Epithelial cell of esophagus (primary cell): ENCODE measurements at places on chromosomes 16 and 17.

DNA sequence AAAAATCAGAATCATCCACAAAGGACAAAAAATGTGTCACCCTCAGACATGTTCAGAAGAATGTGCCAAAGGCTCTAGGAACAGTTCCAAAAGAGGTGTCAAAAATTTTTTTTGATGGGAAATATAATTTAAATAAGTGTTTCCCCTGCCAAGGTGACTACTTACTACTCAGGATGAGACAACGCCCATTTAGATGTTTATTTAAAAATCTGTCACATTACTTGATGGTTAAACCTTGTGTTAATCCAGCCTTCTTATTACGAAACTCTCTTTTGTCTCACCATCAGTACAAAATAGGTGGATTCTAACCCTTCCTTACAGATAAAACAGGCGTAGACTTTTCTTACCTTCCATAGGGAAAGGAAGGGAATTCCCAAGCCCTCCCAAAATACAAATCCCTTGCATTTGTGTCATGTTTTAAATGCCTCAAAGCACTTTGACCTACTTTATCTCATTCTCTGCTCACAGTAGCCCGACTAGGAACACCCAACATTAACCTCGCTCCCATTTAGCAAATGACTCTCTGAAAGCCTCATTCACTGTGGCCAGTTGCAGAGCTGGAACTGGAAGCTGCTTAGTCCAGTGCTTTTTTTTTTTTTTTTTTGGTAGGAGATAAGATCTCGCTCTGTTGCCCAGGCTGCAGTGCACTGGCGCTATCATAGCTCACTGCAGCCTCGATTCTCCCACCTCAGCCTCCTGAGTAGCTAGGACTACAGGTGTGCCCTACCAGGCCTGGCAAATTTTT, 5.8 kb upstream of the GNA13 start:
- peak; percentile 71 for DNase-seq

DNA sequence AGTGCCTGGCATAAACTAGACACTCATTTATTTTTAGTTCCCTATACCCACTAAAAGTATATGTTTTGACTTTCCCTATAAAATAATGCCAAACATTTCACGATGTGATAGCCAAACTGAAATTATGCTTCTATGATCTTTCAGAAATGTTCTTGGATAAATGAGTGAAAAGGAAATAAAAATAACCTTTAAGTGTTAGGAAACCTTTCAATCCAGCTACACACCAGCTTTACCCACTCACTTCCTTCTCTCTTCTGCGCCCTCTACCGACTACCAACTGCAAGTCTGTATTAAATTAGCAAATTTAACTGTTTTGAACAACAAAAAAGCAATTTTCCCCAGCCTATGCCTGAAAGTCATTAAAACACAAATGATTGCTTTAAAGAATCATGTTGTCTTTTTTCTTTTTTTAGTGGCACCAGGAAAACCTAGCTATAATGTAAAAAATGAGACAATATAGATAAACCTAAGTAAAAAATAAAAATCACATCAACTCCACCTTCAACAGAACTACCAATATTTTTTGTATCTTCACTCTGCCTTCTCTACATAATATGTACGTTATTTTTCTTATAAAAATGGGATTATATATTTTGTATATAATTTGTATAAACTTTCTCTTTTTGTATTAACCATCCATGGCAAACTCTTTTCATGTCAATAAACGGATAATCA, 13.2 kb upstream of the TMEM100 start:
- DNase-seq = peak; percentile 67

GRCh38 chr16:64858076-64858475, 263.8 kb downstream of the CDH11 start:
- DNase-seq = no peak

DNA sequence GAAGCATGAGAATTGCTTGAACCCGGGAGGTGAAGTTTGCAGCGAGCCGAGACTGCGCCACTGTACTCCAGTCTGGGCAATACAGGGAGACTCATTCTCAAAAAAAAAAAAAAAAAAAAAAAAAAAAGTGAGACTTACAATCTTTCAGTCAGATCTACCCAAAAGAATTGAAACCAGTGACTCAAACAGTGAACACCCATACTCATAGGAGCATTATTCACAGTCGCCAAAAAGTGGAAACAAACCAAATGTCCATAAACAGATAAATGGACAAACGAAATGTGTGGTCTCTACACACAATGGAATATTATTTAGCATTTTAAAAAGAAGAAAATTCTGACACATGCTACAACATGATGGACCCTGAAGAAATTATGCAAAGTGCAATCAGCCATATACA, 9.1 kb upstream of the SCNN1B start:
- DNase-seq = no peak

GRCh38 chr17:349666-350065, 2.9 kb downstream of the RPH3AL start:
- no peak for DNase-seq

GRCh38 chr17:45740553-45741330, 43.4 kb upstream of the CRHR1 start:
- DNase-seq = peak; percentile 22

DNA sequence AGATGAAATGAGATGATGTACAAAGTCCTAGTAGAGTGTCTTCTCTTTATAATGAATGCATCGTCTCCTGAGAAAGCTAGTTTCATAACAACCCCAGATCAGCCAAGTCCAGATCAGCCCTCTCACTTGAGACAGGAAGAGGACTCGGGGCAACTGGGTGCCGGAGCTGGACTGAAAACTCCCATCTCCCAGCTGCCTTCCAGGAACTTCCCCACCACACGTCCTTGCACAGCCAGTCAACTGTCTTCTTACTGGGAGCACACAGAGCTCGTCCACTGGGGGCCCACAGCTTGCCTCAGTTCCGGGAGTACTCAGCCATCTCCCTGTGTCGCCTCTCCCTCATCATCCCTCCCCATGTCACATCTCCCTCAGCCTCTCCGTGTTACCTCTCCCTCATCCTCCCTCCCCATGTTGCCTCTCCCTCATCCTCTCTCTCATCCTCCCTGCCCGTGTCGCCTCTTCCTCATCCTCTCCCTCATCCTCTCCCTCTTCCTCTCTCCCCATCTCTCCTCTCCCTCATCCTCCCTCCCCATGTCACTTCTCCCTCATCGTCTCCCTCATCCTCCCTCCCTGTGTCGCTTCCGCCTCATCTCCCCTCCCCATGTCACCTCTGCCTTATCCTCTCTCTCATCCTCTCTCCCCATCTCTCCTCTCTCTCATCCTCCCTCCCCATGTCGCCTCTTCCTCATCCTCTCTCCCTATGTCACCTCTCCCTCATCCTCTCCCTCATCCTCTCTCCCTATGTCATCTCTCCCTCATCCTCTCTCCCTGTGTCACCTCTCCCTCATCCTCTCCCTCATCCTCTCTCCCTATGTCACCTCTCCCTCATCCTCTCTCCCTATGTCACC, 22.4 kb upstream of the KCNH6 start:
- DNase-seq = no peak

- DNase-seq = peak; percentile 77
Observed at GRCh38 chr17:47620503-47621245, 29.0 kb upstream of the KPNB1 start.

DNA sequence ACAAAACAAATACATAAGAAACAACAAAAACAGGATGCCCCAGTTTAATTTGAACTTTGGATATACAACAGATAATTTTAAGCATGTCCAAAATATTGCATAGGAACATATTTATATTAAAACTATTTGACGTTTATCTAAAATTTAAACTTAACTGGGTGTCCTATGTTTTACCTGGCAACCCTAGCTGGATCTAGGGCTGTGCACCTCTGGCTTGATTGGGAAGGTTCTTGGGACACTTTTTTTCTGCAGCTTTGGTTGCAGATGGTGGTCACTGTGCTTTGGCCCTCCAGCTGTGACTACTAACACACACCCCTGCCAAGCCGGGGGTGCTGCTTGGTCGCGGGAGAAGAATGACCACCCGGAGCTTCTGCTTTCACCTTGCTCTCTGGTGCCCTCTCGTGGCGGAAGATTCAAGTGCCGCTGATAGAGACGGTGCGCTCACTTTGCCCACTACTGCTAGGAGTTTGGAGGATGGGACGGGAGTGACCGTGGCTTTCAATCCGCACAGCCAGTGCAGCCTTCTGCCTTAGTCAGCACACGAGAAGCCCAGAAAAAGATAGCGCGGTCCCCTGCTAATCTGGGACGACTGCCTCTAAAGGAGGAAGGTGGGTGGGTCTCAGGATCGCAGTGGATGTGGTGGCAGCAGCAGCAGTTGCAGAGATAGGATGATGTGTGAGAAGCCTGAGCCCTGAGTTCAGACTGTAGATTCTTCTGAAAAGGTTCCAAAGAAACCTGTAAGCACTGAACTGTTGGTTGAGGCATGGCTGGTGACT, 6.7 kb downstream of the SPACA3 start:
- peak; percentile 62 for DNase-seq

- DNase-seq = peak; percentile 66
Observed at GRCh38 chr16:52976539-52977167, 76.0 kb downstream of the CHD9NB start.

DNA sequence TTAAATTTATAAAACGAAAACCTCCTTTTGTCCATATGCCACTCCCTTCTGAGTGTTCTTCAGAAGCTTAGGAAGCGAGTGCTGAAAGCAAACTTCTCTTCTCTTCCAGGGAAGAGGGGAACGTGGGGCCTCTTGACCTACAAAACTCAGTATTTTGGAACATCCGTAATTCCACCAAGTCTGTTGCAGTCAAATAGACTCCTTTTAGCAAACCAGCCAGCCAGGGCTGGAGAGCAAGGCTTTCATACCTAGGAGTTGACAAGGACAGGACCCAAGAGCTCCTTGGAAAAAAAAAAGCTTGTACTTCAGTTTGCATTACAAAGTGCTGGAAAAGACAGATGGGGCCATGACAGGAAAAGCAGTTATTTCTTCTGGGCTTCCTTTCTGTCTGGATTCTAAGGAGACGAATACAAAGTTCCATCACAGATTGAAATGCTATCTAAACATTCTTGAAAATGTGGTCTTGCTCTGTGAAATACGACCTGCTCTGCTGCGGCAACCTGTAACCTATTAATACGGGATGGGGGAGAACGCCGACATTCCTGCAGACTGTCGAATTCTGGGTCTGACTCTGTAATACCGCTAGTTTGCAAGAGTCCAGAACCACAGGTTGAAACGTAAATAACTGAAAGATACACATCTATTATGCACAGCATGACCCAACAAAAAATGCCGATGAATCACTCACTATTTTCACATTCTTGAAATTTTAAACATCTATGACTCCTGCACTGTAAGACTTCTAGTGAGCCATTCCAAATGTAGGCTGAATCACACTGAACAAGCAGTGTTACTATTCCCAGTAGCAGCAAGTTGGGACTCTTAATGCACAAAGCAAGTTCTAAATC, 20.6 kb downstream of the VPS53 start:
- peak; percentile 94 for DNase-seq
